Stimulated activated CD8-positive, alpha-beta memory T cell treated with anti-CD3 and anti-CD28 coated beads, Interleukin-12 subunit alpha, Interleukin-12 subunit beta, amount 100 ng/mL, for 1 hour (primary cell): ENCODE measurements at places on chromosomes 2 and 18.

DNA sequence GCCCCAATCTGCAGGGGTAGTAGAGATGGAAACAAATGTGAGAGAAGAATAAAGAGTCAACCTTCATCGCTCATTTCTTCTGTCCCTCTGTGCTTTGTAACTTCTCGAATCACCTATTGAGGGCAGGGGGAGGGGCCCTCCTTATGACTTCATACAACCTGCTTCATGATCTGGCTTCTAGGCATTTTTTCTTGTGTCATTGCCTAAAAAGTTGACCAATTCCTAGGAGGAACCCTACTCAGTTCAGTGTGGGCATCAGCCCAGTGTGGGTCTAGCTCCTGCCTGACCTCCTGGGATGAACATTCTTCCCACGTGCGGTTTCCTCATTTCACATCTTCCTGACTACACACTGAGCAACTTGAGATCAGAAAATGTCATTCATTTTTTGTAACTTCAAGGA lies 46.3 kb upstream of the CREB1 start:
- DNase-seq = no peak

GRCh38 chr2:174634130-174635014 lies 36.8 kb upstream of the WIPF1 start:
- DNase-seq = no peak

DNA sequence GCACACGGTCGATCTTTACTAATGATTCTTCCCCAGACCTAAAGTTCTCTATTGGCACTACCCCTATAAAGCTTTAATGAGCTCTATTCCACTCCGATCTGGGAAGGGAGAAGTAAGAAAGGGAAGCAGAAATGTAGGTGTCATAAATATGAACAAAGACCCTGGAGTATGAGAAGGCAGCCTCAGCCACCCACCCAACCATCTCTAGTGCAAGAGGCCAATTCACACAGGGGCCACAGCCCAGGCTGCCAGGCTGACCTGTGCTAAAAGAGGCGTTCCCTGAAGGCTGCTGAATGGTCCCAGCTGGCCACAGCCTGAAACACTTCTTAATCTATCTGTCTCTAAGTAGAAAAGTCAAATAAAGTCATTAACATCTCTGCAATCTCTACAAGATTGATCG lies 60.1 kb upstream of the ACTR3 start:
- DNase-seq = no peak

DNA sequence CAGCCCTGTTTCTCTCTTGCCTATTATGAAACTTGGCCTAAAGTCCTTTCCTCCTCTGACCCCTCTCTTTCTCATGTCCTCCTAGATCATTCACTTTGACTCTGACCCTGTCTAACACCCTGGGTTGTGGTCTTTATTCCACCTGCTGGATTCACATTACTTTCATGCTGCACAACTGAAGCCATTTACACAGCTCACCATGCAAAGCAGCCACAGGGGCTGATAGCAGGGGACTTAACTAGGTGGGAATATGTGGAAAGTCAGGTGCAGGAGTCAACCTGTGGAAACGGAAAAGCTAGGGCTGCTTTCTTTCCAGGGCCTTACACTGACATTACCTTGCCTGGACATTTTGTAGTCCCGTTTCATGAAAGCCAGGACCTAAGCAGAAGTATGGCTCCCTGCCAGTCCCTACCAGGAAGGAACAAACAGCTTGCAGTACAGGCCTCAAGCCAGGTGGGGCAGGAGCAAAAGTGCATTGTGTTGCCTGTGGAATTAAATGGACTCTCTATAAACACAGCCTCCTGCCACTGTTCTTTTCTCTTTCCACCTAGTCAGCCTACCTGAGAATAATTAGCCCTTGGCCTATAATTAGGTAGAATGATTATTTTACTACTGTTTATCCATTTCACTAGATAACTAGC lies 11.8 kb downstream of the MAPRE3 start:
- no peak for DNase-seq

DNA sequence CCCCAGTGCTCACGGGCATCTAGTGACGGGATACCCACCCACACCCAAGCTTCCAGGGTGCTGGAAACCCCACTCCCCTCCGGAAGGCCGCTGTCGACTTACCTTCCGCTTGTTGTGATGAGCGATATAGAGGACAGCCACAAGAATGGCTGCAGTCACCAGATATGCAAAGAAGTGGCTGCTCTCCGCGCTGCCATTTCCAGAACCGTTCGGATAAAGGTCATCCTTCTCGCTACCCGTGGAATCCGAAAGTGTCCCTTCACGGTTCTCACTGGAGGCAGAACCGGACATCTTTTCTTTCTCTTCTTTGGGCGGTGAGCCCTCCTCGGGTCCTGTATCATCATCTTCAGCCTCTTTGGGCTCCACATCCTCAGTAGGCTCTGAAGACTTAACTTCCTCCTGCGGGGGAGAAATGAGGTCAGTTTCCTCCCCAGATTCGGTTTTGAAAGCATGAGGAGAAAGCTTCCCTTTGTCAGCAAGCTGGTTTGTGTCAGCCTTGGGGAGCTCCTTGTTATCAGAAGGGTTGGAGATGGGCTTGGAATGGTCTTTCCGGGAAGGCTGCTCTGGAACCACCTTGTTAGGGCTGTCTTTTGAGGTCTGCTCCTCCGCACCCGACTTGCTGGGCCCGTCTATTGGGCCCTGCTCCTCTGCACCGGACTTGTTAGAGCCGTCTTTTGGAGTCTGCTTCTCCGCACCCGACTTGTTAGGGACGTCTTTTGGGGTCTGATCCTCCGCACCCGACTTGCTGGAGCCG lies 1.2 kb downstream of the TGOLN2 start:
- no peak for DNase-seq

DNA sequence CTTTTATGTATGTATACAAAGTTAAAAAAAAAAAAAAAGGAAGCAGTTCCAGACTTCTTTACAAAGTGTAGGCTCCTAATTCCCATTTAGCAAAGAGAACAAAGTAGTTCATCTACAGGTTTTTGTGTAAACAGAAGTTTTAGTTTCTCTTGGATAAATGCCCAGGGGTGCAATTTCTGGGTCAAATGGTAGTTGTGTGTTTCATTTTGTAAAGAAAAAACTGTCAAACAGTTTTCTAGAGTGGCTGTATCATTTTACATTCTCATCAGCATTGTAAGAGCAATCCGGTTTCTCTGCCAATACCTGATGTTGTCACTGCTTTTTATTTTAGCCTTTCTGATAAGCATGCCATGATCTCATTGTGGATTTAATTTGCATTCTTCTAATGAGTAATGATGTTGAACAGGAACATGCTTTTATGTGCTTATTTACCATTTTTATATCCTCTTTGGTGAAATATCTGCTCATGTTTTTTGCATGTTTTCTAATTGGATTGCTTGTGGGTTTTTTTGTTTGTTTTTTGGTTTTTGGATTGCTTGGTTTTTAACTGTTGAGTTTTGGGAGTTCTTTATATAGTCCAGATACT lies 16.6 kb upstream of the PSME4 start:
- no peak for DNase-seq

DNA sequence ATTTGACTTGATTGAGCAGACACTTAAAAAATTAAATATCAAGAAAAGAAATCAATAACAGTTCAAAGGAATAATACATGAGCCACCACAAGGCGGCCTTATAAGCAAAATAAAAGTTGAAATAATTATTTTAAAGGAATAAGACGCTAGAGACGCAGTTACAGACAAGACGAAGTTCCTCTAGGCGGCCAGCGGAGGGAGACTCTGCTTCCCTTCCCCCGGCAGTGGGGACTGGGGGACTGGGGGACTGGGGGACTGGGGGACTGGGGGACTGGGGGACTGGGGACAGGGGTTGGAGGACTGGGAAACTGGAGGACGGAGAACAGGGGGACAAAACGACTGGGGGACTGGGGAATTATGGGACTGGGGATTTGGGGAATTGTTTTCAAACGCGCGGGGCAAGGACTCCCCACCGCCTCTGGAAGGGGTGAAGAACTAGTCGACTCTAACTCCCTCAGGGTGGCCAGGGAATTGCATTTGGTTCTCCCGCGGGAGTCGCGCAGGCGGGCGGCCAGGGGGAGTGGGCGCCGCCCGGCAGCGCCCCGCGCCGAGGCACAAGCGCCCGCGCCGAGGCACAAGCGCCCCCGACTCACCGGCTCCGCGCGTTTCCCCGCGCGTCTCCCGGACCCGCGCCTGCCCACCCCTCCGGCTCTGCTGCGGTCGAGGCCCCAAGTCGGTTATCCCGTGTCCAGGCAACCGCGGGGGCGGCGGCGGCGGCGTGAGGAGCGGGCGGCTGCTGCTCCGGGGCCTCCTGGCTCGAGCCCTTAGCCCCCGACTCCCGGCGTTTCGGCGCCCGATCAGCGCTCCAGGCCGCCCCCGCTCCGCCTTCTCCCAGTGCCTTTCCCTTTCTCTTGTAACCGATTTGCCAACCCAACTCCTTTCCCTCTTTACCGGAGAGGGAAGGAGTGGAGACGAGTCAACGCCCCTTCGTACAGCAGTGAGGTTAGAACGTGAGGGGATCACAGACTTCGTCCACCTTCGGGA lies at the start of gene CCDC178:
Gene CCDC178, minus strand, starts transcription at position 662 of the 984 bp plus-strand sequence. CDS start 28,633 bp downstream, outside the sequence.
- no peak for DNase-seq

GRCh38 chr2:191150600-191151330 lies at the start of gene STAT4:
TSS of gene STAT4 (minus strand) at chr2:191150994. CDS start at chr2:191148203, 2,791 bp downstream.
- DNase-seq = peak; percentile 68

DNA sequence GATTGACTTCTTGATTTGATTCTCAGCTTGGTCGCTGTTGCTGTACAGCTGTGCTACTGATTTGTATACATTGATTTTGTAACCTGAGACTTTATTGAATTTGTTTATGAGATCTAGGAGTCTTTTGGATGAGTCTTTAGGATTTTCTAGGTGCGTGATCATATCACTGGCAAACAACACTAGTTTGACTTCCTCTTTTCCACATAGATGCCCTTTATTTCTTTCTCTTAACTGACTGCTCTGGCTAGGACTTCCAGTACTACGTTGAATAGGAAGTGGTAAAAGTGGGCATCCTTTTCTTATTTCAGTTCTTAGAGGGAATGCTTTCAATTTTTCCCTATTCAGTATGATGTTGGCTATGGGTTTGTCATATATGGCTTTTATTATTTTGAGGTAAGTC lies 101.3 kb downstream of the OSBPL1A start:
- no peak for DNase-seq

- DNase-seq = no peak
Observed at GRCh38 chr18:35835833-35836232, 136.6 kb upstream of the RMP24 start.

GRCh38 chr2:15826273-15826717 lies 114.1 kb upstream of the MYCN start:
- no peak for DNase-seq

GRCh38 chr2:11416186-11416585 lies 49.8 kb downstream of the E2F6 start:
- no peak for DNase-seq

- DNase-seq = no peak
Observed at GRCh38 chr2:217798743-217799562, 203.8 kb downstream of the TNS1 start.

- DNase-seq = no peak
Observed at GRCh38 chr18:62325806-62326645, 916 bp downstream of the TNFRSF11A start.

DNA sequence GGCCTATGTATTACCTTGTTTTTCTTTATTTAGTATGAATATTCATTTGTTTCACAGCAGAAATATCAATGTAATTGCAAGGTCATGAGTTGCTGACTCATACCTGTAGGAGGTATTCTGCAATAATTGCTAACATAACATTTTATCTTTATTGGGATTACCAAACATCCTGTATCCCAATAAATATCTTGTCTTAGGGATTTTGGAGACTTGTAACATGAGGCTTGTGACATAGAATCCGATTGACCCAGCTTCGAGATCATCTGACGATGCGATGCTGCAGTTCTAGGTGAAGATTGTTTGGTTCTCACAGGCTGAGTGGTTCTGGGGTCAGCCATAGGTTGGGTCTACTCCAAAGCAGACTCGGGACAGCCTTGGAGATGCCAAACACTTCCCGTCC lies 133.4 kb upstream of the RND3 start:
- no peak for DNase-seq

- DNase-seq = no peak
Observed at GRCh38 chr18:5175378-5175777, 21.7 kb downstream of the AKAIN1 start.

- no peak for DNase-seq
Observed at GRCh38 chr2:60806988-60807681, 51.1 kb downstream of the PAPOLG start.

DNA sequence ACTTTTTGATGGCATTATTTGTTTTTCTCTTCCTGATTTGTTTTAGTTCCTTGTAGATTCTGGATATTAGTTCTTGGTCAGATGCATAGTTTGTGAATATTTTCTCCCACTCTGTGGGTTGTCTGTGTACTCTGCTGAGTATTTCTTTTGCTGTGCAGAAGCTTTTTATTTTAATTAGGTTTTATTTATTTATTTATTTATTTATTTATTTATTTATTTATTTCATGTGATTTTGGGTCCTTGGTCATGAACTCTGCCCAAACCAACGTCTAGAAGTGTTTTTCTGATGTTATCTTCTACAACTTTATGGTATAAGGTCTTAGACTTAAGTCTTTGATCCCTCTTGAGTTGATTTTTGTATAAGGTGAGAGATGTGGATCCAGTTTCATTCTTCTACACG lies 292.2 kb downstream of the CDH7 start:
- DNase-seq = no peak

- DNase-seq = no peak
Observed at GRCh38 chr2:28619213-28620196, 123.6 kb downstream of the PLB1 start.

DNA sequence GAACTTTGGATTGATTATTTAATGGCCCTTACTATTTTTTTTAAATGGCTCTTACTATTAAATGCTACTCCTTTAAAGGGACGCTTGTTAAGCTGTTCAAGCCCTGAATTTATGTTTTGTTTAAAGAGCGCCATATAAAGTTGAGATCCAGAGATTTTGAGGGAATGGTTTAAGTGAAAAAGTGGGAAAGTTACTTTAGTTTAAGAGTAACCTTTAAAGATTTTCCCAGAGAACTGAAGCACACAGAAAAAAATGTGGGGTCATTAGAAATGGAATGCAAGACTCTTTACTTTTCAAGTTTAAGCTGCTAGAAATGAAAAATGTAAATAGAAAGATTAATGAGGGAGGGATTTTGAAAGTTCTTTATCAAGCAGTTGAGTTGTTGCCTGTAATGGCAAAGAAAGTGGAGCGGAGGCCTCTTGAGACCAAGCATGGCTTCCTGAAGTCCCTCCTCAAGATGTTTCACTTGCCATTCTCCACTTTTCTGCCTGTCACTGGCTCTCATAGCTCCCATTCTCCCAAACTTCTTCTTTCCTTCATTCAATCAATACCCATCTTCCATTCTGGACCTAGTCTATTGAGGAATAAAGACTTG lies 93.2 kb downstream of the KCNS3 start:
- DNase-seq = no peak

DNA sequence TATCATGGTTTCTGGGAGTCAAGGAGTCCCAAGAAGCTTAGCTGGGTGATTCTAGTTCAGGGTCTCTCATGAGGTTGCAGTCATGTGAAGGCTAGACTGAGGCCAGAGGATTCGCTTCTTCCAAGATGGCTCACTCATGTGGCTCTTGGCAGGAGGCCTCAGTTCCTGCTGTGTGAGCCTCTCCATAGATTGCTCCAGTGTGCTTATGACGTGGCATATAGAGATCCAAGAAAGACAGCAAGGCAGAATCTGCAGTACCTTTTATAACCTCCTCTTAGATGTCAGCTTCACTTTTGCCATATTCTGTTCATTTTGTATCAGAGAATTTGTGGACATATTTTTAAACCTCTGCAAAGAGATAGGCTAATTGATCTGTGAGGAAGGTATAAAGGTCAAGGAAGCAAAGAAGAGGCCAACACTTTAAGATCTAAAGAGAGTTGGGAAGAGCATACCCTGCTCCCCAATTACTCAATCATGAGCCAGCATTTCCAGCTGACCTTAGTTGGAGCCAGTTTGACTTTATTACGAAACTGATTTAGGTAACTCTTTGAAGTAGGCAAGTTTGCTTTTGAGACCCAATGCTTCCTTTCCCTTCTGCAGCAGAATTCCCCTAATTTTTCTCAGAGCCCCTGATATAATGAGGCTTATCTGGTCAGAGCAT lies 134.7 kb downstream of the EML6 start:
- no peak for DNase-seq
